ENCODE measurements at places on chromosomes 2 and 18.

GRCh38 chr2:74003494-74004211 is 18.9 kb downstream of the TET3 start:
- DNase-seq: no peak

DNA sequence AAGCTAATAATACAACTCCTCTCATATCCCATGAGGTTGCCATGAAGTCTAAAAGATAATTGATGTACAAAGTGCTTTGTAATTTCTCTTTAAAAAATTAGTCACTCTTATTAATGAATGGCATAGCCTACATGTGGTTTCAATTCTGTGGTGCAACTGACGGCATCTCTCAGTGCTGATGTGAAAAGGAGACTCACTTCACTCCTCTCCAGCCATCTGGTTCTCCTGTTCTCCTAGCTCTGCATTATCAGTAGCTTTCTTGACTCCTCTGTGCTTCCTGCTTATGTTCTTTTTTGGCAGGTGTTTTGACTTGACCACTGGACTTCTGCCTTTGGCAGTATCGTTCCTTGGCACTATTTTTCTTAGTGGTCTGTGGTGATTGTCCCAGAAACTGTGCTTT is 134.9 kb upstream of the ZFP36L2 start:
- no peak for DNase-seq

GRCh38 chr18:1998121-1998520 is 573.2 kb downstream of the METTL4 start:
- DNase-seq: no peak

DNA sequence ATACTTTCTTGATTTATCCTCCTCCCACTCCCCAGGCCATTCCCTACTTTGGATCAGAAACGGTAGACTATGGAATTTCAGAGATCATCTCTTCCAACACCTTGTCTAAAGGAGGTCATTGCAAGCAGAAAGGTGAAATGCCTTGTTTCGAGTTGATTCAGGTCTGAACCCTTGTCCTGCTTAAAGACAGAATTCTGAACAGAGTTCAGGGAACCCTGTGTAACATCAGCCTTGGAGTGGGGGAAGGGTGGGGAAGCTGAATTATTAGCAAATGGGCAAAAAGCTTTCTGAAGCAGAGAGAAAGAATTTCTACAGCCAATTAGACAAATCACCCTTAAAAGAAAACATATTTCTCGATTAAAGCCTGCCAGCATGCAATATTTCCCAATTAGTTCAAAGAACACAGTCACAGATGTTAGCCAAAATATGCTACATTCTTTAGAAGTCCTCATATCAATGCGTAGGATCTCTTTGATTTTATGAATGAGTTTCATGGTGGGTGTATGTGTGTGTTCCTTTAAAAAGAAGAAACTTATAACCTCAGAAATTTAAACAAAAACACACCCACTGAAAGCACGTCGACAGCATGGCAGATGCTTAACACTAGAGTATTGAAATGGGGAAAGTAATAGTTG is 353.1 kb downstream of the RND3 start:
- DNase-seq: no peak

GRCh38 chr18:59835605-59836379 is 64.0 kb upstream of the PMAIP1 start:
- DNase-seq: no peak

GRCh38 chr18:47251289-47252120 is at the start of gene SKOR2:
TSS of gene SKOR2 (minus strand) at chr18:47251660. CDS start at chr18:47249183, 2,477 bp downstream.
- no peak for DNase-seq

DNA sequence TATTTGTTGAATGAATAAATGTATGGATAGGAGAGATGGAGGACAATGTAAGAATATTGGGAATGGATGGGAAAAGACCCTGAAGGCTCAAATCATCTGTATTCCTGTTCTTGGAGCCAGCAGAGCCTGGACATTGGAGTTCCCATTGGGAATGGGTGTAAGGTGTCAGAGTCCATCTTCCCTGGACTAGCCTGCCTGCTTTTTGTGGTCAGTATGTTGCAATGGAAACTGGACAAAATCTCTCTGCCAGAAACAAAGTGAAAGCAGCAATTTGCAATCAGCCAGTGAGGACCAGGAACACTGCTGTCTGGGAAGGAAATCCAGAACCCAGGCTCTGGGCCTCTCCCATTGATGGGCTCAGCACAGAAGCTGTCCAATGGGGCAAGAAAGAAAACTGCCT is 83.5 kb upstream of the SKOR2 start:
- DNase-seq: no peak

GRCh38 chr2:135974036-135974435 is 11.4 kb downstream of the DARS1 start:
- no peak for DNase-seq

- no peak for DNase-seq
Measured at GRCh38 chr2:1538663-1539062, 125.4 kb downstream of the TPO start.

DNA sequence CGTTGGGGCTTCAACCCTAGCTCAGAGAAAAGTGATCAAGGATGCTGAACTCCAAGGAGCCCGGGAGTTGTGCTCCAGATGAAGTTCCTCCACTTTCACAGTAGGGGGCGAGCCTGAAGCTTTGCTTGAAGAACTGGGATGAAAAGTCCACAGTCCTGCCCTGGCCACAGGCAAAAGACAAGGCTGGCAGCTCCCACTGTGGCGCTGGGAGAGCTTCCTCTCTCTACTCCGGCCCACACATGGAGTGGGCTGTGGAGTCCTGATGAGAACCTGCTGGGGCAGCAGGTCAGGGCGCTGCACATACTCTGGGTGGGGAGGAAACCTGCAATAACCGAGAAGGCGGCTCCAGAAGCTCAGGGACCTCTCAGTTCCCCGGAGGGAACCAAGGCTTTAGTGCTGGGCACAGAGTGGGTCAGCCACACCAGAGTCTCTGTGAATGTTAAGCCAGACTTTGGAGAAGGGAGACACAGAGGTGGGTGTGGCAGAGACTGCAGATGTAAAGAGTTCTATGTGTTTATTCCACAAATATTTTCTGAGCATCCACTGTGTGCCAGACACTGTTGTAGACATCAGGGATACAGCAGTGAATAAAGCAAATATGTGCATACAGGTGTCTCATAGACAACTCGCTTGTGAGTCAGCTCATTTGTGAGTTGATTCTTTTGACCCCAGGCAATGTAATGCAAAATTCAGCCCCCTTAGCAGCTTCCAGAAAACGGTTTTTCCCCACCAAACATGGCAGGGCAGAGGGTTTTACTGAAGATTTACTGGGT is 48.0 kb upstream of the MRPL33 start:
- DNase-seq: peak; percentile 67

GRCh38 chr2:127570282-127571250 is 35.1 kb downstream of the MYO7B start:
- no peak for DNase-seq

- no peak for DNase-seq
Measured at GRCh38 chr2:157182834-157183396, 74.6 kb upstream of the GALNT5 start.

- DNase-seq: no peak
Measured at GRCh38 chr2:71524476-71524875, 71.1 kb downstream of the DYSF start.

- no peak for DNase-seq
Measured at GRCh38 chr2:148944536-148944935, 69.5 kb downstream of the KIF5C start.

- DNase-seq: no peak
Measured at GRCh38 chr2:120305937-120306490, 39.9 kb upstream of the INHBB start.

DNA sequence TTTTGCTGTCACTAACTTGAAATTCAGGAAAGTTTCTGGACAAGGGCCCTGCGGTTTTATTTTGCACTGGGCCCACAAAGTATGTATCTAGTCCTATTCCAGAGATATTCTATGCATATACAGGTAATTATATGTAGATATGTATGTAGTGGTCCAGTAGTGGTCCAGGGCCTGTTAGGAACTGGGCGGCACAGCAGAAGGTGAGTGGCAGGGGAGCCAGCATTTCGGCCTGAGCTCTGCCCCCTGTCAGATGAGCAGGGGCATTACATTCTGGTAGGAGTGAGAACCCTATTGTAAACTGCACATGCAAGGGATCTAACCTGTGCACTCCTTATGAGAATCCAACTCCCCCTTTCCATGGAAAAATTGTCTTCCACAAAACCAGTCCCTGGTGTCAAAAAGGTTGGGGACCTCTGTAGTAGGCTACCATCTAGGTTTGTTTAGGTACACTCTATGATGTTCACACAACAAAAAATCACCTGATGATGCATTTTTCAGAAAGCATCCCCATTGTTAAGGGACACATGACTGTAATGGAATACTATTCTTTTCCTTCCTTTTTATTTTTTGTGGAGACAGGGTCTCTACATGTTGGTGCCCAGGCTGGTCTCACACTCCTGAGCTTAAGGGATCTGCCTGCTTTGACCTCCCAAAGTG is 2.8 kb upstream of the PPP4R3B start:
- DNase-seq: peak; percentile 54

- DNase-seq: no peak
Measured at GRCh38 chr2:222424729-222425671, 657 bp downstream of the SGPP2 start.

GRCh38 chr18:48713309-48713708 is 174.5 kb downstream of the CTIF start:
- no peak for DNase-seq

DNA sequence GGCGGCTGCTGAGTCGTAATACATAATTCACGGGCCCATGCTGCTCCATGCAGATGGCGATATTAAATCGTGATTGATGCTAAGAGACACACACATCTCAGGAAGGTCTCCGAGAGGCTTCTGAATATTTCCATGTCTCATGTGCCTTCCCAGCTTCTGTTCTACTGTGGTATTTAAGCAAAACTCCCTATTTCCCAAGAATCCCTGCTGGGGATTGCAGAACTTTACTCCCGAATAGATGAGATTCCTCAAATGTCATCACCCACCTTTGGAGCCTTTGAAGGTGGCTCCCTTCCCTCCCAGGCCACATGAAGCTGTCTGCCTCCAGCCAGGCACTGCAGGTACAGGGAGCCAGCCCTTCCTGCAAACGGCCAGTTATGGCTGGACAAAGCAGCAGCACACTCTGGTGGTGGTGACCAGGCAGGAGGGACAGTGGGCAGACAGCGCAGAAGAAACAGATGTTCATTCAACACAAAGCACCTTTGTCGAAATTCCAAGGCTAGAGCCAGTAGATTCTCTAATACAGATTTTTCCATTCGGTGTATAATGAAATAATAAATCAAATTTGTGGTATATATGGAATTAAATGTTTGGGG is 14.1 kb downstream of the NRP2 start:
- no peak for DNase-seq

- DNase-seq: peak; percentile 83
Measured at GRCh38 chr2:239751679-239752355, 273.3 kb downstream of the NDUFA10 start.

GRCh38 chr2:49948091-49948490 is 793.8 kb upstream of the FSHR start:
- no peak for DNase-seq

- no peak for DNase-seq
Measured at GRCh38 chr2:16649353-16650286, 16.0 kb downstream of the CYRIA start.
